ENCODE measurements at places on chromosomes 2 and 18. TPM values are rescaled to one million over a fixed set of nuclear protein-coding genes. Genes with fewer than 3 reads are reported as not detected.

DNA sequence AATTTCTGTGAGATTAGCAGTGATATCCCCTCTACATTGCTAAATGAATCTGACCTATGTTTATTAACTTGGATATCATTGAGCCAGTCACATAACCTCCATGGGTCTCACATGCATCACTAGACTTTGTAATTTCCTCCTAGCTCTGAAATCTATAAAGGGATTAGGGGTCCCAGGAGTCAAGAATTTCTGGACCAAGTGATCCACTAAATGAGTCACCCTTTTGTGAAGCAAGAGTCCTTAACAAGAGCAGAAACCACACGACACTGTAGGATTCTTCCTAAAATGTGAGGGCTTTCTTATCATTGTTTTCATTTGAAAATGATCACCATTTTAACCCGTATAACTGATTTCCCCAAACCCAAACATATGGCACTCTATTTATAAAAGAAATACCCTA lies 90.3 kb downstream of the DHRS9 start:
- no peak for DNase-seq
- no peak overlapping the region for H3K27ac ChIP-seq
- H3K4me1 ChIP-seq = no peaks in the 10 kb centered on the region
- H3K4me3 ChIP-seq = no peak overlapping the region
- no peaks in the 10 kb centered on the region for H3K36me3 ChIP-seq

DNA sequence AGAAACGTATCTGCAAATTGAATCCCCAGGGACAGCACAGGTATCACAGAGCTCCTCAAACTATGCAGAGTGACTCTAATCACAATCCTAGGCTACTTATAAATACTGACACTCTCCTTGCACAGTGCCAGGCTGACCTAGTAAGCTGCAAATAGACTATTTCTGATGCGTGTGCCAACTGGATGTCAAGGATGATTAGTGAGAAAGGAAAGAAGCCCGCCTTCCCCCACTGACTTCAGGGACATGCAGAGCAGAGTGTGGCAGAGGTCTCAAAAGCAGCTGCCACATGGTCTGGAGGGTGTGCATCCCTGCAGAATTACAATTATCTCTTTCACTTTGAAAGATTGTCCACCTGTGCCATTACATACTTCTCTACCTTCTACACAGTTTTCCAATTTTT lies 235.6 kb downstream of the CPS1 start:
- no peaks in the 10 kb centered on the region for H3K4me1 ChIP-seq
- no peaks in the 10 kb centered on the region for H3K27me3 ChIP-seq
- no peak overlapping the region for H3K27ac ChIP-seq
- no peak overlapping the region for H3K4me3 ChIP-seq

GRCh38 chr2:159175182-159175581 lies 111.3 kb downstream of the WDSUB1 start:
- H3K36me3 ChIP-seq = no peaks in the 10 kb centered on the region
- no peak overlapping the region for H3K4me3 ChIP-seq
- no peaks in the 10 kb centered on the region for H3K27me3 ChIP-seq
- DNase-seq = no peak

DNA sequence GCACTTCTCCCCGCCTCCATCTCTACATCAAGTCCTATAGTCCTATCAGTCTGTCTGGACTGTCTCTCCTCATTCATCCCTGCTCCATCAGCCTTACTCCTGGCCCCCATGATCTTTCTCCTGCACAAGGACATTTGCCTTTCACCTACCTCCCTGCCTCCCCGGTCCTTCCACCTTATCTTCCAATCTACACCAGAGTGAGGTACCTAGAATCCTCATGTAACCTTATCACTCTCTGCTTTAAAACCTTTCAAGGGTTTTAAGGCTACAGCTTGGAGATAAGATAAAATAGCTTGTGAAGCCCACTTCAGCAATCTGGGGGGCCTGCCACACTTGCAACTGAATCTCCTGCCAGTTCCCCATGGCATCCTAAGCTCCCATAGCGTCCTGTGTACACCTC lies 12.8 kb downstream of the CDC42EP3 start:
- H3K36me3 ChIP-seq = no peaks in the 10 kb centered on the region
- H3K4me1 ChIP-seq = peaks cover 40% of the 10 kb centered on the region
- no peak for DNase-seq

DNA sequence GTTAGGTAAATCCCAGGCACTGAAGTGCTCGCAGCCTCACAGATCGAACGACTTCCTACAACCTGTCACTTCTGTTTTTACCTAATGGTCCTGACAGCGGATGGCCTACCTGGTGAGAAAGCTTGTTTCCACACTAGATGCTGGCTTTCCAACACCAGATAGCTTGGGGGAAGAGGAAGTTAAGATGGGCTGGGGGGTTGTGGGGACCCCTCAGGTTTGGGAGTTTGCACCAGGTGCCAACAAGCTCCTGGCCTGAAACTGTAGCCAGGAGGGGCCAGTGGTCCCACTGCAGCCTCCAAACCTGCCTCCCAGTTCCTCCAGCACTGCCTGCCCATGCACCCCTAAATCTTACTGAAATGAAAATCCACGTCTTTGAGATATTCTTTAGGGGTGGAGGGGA lies 3.9 kb downstream of the TMEM185B start:
- peaks cover 4% of the 10 kb centered on the region for H3K4me1 ChIP-seq
- H3K36me3 ChIP-seq = no peaks in the 10 kb centered on the region
- no peak overlapping the region for H3K4me3 ChIP-seq

DNA sequence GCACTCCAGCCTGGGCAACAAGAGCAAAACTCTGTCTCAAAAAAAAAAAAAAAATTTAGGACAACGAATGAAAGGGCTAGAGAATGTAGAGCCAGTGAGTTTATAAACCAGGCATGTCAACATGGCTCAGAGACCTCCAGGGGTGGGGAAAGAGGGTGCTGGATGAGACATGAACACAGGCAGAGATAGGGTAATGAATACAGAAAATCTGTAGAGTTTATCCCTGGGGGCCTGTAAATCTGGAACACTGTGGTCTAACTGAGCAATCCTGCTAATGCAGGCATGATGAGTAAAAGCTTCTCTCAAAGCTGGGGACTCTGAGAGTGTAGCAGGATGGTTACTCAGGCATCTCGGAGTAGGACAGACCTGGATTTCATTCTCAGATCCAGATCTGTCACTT lies 59.2 kb upstream of the IGFBP2 start:
- no peak overlapping the region for H3K4me3 ChIP-seq
- no peaks in the 10 kb centered on the region for H3K4me1 ChIP-seq
- DNase-seq = no peak
- no peaks in the 10 kb centered on the region for H3K36me3 ChIP-seq
- H3K27ac ChIP-seq = no peak overlapping the region

- H3K27ac ChIP-seq = no peak overlapping the region
- DNase-seq = no peak
- H3K36me3 ChIP-seq = no peaks in the 10 kb centered on the region
- no peaks in the 10 kb centered on the region for H3K4me1 ChIP-seq
- H3K27me3 ChIP-seq = no peaks in the 10 kb centered on the region
These were observed 713.7 kb downstream of the DSC3 start for GRCh38 chr18:30328839-30329238.

DNA sequence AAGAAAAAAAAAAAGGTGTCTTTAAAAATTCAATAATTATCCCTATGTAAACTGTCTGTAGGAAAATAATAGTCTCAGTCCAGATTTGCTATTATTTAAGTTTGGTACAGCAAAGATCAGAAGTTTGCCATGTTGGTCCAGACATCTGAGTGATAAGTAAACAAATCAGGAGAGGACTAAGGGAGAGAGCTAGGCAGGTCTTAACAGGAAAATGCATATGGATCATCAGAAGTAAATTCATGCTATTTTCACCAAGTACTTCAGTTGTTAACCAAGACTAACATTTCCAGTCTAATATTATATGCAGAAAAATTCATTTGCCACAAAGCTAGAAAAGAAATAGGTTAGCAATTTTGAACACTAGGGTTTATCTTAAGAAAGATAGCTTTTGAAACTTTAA lies 95.0 kb upstream of the STK17B start:
- DNase-seq = no peak
- H3K27ac ChIP-seq = no peak overlapping the region
- no peak overlapping the region for H3K4me3 ChIP-seq
- no peaks in the 10 kb centered on the region for H3K4me1 ChIP-seq

DNA sequence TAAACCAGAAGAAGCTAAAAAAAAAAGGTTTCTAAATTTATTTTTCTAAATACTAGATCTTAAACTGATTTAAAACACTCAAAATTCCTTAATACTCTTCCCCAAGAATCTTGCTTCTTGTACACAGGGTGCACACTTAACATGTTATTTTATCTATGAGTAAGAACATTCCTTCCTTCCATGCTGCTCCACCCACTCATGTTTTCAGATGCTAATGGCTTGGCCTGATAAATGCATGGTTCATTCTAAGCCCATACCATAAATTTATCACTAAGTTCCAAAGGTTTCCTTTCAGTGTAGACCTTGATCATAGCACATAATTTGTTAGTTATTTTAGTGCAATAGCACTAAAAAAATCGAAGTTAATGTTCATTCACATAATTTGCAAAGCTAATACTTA lies 8.1 kb downstream of the FBXO48 start:
- H3K4me3 ChIP-seq = no peak overlapping the region
- H3K27me3 ChIP-seq = no peaks in the 10 kb centered on the region
- DNase-seq = no peak
- no peaks in the 10 kb centered on the region for H3K4me1 ChIP-seq
- no peak overlapping the region for H3K27ac ChIP-seq

RNASEH1 gene
- total RNA-seq = 40.8 TPM

CWC22 gene
- total RNA-seq = 30.2 TPM
